ENCODE measurements at places on chromosomes 12 and 14. TPM values are rescaled to one million over a fixed set of nuclear protein-coding genes. Genes with fewer than 3 reads are reported as not detected.
A peak's percentile ranks its signal among the peaks of the same experiment; 100 is the strongest.

DEPDC4 gene
- total RNA-seq, result 1.9 TPM

KRT82 gene
- total RNA-seq, result not detected

LPAR5 gene
- total RNA-seq, result 7.9 TPM

ASPG gene
- total RNA-seq, result 0.29 TPM

ERH gene
- total RNA-seq, result 388 TPM

CDKL1 gene
- 10.6 TPM for total RNA-seq

RNASE2 gene
- total RNA-seq, result not detected

CLEC1A gene
- total RNA-seq, result not detected

CLEC9A gene
- total RNA-seq, result not detected

SPIC gene
- not detected for total RNA-seq

MIP gene
- not detected for total RNA-seq

DNA sequence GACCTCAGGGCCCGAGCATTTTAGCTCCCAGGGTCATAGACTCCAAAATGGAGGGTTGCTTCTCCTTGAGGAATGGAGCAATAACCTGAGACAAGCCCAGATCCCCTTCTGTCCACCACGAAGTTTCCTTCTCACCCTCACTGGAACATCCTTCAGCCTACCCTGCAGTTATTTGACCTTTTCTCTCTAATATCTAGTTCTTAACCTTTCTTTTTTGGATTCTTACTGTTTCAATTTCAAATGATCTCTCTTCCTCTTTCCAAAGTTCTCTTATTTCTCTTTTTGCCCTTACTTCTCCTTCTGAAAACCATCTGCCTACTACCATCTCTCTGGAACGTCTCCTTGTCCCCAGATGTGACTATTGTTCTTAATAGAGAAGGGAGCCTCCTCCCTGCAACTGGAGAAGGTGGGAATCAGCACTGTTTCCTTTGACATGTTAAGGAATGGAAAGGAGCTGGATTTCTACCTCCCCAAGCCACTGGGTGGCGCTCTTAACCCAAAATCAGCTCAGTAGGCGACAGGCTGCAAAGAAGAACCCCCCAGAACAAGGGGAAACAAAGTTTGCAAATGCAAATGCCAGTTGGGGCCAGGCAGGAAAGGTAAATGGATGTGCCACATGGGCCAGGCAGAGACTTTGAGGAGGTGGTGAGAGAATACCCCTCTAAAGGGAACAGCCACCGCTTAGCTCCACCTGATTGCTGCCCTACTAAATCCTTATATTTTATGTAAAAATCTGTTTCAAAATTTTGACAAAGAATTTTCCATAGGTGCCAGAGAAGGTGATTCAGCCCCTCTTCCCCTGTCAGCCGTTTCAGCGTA, 22.4 kb upstream of the PDE1B start:
- H3K27me3 ChIP-seq, result no peaks in the 10 kb centered on the region
- no peaks in the 10 kb centered on the region for H3K4me1 ChIP-seq
- peaks cover 37% of the 10 kb centered on the region for H3K36me3 ChIP-seq
- no peak for DNase-seq

DNA sequence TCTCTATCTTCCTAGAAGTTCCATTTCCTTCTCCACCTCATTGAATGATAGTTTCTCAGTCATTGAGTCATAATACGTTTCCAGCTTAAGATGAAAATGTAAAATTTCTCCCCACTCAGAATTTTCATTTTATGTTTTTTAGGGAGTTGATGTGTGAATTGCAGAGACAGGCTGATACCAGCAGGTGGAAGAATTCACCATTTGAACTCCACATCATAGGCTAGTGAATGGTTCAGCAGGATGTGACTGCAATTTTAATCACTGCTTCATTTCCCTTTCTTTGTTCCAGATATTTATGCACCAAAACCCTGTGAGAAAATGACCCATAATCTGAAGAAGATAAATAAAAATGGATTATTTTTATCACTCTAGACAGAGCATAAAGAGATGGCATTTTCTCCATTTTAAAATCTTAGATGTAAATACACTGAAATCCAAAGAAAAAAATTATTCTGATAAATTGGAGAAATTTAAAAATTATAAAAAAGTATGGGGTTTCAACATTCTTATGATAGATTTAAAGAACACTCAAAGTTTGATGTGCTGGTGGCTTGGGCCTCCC, 10.6 kb upstream of the PYGL start:
- no peak for DNase-seq
- no peaks in the 10 kb centered on the region for H3K36me3 ChIP-seq
- no peak overlapping the region for H3K27ac ChIP-seq
- H3K27me3 ChIP-seq, result no peaks in the 10 kb centered on the region
- H3K4me3 ChIP-seq, result no peak overlapping the region

DNA sequence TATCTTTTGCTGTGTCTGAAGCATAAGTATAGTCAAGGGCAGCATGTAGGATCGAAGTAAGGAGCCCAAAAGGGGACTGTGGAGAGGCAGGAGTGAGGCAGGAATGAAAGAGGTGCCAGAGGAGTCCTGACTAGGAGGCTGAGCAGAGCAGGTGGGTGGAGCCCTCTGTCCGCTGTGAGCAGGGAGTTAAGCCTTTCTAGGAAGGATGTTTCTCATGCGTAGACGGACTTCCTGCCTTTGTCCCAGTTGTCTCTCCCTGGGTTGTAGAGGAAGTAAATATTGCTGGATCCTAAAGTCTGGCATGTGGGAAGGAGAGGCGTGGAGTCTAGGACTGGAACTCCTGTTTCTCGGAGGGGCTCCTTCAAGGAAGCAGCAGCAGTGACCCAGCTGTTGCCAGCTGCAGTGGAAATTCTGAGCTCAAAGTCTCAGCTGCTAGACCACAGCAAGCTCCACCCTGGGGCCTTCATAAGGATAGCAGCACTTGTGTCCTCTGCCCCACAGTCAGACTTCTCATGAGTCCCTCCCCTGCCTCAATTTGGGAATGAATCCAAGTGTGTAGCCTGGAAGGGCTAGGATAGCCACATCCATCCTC, 44.0 kb downstream of the RBMS2 start:
- peaks cover 10% of the 10 kb centered on the region for H3K4me1 ChIP-seq
- DNase-seq, result no peak
- H3K27me3 ChIP-seq, result no peaks in the 10 kb centered on the region
- peak overlapping the region; percentile 30 for H3K4me3 ChIP-seq
- H3K27ac ChIP-seq, result no peak overlapping the region
- H3K36me3 ChIP-seq, result no peaks in the 10 kb centered on the region

- no peak overlapping the region for H3K27ac ChIP-seq
- H3K4me1 ChIP-seq, result no peaks in the 10 kb centered on the region
- H3K4me3 ChIP-seq, result no peak overlapping the region
- no peaks in the 10 kb centered on the region for H3K36me3 ChIP-seq
- DNase-seq, result no peak
- H3K27me3 ChIP-seq, result no peaks in the 10 kb centered on the region
Measured at GRCh38 chr14:103886304-103887169, 39.2 kb upstream of the PPP1R13B start.

GRCh38 chr12:132094269-132094891, 49.7 kb downstream of the DDX51 start:
- no peaks in the 10 kb centered on the region for H3K4me1 ChIP-seq
- no peak for DNase-seq
- no peaks in the 10 kb centered on the region for H3K27me3 ChIP-seq
- H3K4me3 ChIP-seq, result no peak overlapping the region

- DNase-seq, result no peak
- H3K4me3 ChIP-seq, result no peak overlapping the region
- peaks cover 22% of the 10 kb centered on the region for H3K4me1 ChIP-seq
- H3K27ac ChIP-seq, result no peak overlapping the region
- H3K36me3 ChIP-seq, result peaks cover 14% of the 10 kb centered on the region
- H3K27me3 ChIP-seq, result no peaks in the 10 kb centered on the region
Measured at GRCh38 chr12:108622921-108623514, 10.7 kb downstream of the SELPLG start.

DNA sequence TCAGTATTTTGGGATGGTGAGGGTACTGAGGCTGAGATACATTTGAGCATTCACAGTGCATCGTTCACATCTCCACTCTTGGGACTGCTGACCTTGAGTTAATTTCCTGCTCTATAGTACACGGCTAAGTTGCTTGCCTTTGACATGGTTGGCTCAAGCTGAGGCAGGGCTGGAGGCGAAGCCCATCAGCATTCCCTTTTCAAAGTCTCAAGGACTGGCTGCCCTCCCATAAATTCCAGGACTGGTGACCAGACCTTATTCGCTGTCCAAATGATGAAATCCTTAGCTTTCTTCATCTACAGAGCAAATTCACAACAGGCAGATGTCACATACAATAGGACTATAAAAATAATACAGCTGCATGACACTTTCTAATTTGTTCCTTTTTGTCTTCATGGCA, 85.9 kb downstream of the SSPN start:
- H3K36me3 ChIP-seq, result no peaks in the 10 kb centered on the region
- H3K4me3 ChIP-seq, result no peak overlapping the region
- no peaks in the 10 kb centered on the region for H3K4me1 ChIP-seq
- no peak overlapping the region for H3K27ac ChIP-seq

DNA sequence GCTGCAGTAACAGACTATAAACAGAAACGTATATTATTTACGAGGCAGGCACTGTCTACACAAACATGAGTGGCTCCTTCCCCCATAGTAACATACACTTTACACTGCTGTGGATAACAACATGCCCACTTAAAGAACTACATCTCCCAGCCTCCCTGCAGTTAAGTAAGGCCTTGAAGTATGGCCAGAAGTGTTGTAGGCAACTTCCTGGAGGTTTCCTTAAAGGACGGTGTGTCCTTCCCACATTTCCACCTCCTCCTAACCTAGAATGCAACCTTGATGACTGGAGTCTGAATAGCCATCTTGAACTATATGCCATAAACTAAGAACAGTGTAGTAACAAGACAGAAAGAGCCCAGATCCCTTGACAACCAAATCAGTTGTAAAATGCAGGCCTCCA, 20.3 kb downstream of the MED13L start:
- H3K27me3 ChIP-seq, result no peaks in the 10 kb centered on the region
- H3K4me3 ChIP-seq, result no peak overlapping the region
- no peaks in the 10 kb centered on the region for H3K36me3 ChIP-seq
- H3K27ac ChIP-seq, result no peak overlapping the region
- H3K4me1 ChIP-seq, result no peaks in the 10 kb centered on the region

DNA sequence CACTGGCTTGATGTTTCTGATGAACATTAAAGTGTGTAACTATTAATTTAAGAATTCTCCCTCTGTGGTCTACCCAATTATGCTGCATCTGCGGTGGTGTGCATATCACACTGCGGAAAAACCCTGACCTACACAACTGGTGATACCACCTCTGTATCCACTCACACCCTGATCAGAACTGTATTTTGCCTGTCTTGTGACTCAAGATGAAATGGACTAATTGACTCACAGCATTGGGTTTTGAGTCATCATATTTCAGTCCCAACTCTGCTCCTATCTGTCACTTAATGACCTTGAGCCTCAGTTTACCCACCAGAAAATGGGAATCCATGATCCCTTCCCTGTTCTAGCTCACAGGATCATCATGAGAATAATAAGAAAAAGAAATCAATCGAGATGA, 65.6 kb downstream of the NUAK1 start:
- DNase-seq, result peak; percentile 42
- no peaks in the 10 kb centered on the region for H3K36me3 ChIP-seq
- no peaks in the 10 kb centered on the region for H3K27me3 ChIP-seq
- H3K4me3 ChIP-seq, result no peak overlapping the region
- H3K27ac ChIP-seq, result no peak overlapping the region
- H3K4me1 ChIP-seq, result no peaks in the 10 kb centered on the region

DNA sequence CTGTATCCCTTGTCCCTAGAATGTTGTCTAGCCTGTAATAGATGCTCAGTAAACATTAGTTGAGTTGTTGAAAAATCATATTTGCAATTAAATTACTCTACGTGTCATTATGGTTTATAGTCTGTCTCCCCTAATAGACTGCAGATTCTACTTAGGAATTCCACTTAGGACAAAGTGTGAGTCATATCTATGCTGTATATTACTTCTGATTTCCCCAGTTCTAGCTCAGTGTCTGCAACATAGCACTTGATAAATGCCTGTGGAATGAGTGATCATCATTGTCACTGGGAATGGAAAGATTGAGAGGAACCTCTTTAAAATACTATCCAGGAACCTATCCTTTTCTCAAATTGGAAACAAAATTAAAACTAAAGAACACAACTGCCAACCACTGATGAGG, 99.3 kb downstream of the TBX5 start:
- no peaks in the 10 kb centered on the region for H3K4me1 ChIP-seq
- H3K27me3 ChIP-seq, result no peaks in the 10 kb centered on the region
- no peak for DNase-seq
- H3K36me3 ChIP-seq, result no peaks in the 10 kb centered on the region
- H3K27ac ChIP-seq, result no peak overlapping the region
- no peak overlapping the region for H3K4me3 ChIP-seq

GRCh38 chr14:37232907-37233481, 35.3 kb downstream of the MIPOL1 start:
- DNase-seq, result no peak
- H3K4me1 ChIP-seq, result no peaks in the 10 kb centered on the region
- H3K36me3 ChIP-seq, result no peaks in the 10 kb centered on the region
- H3K27ac ChIP-seq, result no peak overlapping the region

DNA sequence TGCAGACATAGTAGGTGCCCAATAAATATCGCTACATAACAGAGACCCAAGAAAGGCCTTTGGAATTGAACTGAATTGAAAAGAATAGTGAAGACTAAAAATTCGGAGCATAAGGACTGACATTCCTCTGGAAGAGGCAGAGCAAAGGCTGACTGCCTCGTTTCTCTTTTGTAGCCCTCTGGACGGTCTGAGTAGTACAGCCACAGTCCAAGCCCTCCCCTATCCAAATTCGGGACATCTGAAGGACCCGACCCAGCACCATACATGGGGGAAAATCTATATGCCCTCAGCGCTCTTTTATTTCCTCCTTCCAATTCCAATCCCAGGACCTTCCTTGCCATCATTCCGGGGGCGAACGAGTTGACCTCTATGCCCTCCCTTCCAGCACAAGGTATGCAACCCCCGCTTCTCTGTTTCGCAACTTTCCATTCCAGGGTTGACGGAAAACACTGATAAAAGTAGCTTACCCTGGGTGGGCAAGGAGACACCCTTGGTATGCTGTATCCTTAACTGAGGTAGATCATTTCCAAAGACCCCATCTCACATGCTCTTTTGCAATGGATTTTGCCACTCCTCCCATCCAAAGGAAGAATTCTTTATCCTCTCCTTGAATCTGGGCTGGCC, 127.4 kb upstream of the MAP1LC3B2 start:
- no peaks in the 10 kb centered on the region for H3K36me3 ChIP-seq
- DNase-seq, result no peak
- no peak overlapping the region for H3K4me3 ChIP-seq
- H3K27me3 ChIP-seq, result peaks cover 1% of the 10 kb centered on the region
- H3K27ac ChIP-seq, result no peak overlapping the region
- H3K4me1 ChIP-seq, result no peaks in the 10 kb centered on the region

GRCh38 chr14:77691259-77691658, 16.6 kb downstream of the ALKBH1 start:
- peaks cover 9% of the 10 kb centered on the region for H3K36me3 ChIP-seq
- no peaks in the 10 kb centered on the region for H3K27me3 ChIP-seq
- no peak overlapping the region for H3K27ac ChIP-seq
- H3K4me1 ChIP-seq, result no peaks in the 10 kb centered on the region
- no peak for DNase-seq

- H3K4me1 ChIP-seq, result no peaks in the 10 kb centered on the region
- H3K36me3 ChIP-seq, result no peaks in the 10 kb centered on the region
- H3K27me3 ChIP-seq, result no peaks in the 10 kb centered on the region
- no peak within 1 kb of the TSS for H3K4me3 ChIP-seq
Measured at GRCh38 chr14:23435543-23436326, at the start of gene MYH7. Gene MYH7 (minus strand): TSS chr14:23435660. CDS start chr14:23433732, 1,928 bp downstream.

All from GM12878 (cell line).